Hippocampal formation (tissue), 2 donors: ENCODE measurements at places on chromosomes 5 and 9.

DNA sequence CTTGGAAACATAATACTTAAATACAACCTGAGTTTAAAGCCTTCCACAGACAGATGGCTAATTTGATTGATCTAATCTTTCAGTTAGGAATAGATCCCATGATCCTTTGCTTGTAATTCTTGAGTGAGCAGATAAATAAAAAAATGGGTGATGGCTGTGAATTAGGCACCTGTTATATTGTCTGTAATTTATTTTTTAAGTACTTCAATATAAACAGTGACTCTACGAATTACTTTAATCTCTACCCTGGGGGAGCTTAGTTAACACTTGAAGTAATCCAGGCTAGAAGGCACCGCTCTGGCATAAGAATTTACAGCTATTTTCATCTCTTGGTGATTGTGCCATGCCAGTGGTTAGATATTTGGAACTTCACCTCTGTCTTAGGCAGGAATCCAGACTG, 9.0 kb downstream of the EGFLAM start:
- no peak for DNase-seq

GRCh38 chr9:95266649-95267048, 50.9 kb downstream of the FANCC start:
- DNase-seq, result no peak

- DNase-seq, result peak; percentile 22
Measured at GRCh38 chr9:89358985-89359384, 40.7 kb downstream of the SECISBP2 start.

DNA sequence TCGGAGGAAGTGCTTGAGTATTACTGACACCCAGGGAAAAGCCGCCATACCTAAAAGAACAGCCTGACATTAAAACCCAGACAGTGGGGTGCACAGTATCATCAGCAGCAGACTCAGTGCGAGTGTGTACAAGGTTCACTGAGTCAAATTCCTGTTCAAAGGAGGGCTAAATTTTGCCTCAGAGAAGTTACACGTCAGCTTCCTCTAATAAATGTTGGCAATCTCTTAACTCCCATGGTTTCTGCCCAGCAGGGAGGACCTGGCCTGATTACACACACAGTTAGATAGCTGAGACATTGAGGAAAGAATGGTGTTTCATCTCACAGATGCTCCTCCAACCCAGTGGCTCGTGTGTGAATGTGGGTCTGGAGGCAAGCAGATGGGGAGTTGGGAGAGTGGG, 38.2 kb downstream of the NIPSNAP3B start:
- DNase-seq, result no peak

DNA sequence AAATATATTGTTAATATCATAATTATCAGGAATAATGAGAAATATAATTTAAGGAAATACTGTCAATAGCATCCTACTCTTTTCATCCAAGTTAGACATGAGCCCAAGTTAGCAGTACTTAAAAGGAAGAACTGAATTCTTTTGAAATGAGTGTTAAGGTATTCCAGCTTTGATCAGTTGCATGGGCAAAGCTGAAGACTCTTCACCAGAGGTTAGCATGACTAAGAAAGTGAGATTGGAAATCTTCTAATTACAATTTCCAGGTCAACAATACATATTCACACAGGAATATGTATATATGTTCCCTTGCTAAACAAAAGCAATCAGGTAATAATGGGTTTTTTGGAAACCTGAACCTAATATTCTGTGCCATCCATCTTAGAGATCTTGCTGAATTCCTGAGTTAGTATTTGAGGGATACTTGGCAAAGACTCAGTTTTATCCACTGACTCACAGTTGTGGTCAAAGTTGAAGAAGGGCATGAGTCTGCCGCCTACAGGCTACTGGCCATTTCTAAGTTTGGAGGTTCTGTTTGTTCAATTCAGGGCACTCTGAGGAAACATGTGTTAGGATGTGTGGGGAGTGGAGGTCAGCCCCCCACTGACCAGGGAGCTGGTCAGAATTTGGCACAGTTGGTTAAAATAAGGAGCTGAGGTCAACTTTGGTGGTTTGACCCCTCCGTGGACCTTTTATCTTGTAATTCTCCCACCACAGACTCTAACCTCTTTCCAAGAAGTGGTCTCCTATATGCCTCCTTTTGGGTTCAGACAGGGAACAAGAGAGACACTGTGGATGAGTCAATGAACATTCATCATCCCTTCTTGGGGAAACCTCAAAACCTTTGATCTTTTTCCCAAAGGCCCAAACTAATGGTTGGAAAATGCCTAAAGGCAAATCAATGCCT, 118.3 kb downstream of the PIK3R1 start:
- DNase-seq, result no peak

- DNase-seq, result no peak
Measured at GRCh38 chr5:145796318-145796717, 38.8 kb downstream of the PRELID2 start.

DNA sequence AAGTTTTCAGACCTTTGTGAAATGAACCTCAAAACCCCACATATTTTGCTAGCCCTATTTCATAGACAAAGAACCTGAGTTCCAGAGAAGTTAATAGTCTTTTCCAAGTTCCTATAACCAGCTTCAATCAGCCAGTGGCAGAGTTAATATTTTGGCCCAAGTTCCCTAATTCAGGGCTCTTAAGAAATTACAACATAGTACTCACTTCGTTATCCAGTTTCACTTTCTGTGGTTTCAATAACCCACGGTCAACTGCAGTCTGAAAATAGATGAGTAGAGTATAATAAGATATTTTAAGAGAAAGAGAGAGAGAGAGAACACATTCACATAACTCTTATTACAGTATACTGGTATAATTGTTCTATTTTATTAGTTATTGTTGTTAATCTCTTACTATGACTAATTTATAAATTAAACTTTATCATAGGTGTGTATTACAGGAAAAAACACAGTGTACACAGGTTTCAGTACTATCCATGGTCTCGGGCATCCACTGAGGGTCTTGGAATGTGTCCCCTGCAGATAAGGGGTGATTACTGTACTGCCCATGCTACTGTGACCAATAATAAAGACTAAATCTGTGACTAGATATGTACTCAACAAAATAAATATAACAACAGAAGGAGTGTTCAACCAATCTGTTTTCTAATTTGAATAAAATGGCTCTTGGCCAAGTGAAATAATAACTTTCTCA, 9.3 kb upstream of the MYOT start:
- DNase-seq, result no peak

- DNase-seq, result no peak
Measured at GRCh38 chr9:36486933-36487481, 85.7 kb upstream of the MELK start.

DNA sequence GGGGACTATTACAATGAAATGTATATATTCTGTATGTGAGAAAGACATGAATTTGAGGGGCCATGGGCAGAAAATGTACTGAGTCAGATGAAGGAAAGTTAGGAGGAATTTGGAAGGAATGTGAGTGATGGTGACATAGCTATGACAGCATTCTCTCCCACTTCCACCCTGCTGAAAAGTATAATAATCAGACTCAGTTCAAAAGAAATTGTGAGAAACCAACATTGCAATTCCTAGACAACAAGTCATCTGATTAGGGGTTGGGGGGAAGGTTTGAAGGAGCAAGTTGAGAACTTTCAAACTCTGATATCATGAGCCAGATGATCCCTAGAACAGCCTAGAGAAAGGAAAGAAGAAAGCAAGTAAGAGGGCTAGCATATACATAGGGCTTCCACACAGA, 370.6 kb downstream of the DMRTA1 start:
- DNase-seq, result no peak

DNA sequence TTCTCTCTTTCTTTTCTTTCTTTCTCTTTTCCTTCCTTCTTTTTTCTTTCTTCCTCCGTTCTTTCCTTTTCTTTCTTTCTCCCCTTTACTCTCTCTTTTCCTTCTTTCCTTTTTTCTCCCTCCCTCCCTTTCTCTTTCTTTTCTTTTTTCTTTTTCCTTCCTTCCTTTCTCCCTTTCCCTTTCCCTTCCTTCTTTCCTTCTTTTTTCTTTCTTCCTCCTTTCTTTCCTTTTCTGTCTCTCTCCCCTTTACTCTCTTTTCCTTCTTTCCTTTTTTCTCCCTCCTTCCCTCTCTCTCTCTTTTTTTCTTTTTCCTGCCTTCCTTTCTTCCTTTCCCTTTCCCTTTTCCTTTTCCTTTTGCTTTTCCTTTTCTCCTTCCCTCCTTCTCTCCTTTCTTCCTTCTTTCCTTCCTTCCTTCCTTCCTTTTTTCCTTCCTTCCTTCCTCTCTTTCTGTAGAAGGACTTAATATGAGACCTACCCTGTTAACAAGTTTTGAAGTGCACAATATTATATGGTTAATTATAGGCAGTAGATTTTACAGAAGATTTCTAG, 142.7 kb upstream of the CD180 start:
- no peak for DNase-seq

- peak; percentile 74 for DNase-seq
Measured at GRCh38 chr9:126301985-126302603, 24.5 kb upstream of the MVB12B start.

- peak; percentile 7 for DNase-seq
Measured at GRCh38 chr9:37324691-37325490, 97.6 kb upstream of the GRHPR start.

DNA sequence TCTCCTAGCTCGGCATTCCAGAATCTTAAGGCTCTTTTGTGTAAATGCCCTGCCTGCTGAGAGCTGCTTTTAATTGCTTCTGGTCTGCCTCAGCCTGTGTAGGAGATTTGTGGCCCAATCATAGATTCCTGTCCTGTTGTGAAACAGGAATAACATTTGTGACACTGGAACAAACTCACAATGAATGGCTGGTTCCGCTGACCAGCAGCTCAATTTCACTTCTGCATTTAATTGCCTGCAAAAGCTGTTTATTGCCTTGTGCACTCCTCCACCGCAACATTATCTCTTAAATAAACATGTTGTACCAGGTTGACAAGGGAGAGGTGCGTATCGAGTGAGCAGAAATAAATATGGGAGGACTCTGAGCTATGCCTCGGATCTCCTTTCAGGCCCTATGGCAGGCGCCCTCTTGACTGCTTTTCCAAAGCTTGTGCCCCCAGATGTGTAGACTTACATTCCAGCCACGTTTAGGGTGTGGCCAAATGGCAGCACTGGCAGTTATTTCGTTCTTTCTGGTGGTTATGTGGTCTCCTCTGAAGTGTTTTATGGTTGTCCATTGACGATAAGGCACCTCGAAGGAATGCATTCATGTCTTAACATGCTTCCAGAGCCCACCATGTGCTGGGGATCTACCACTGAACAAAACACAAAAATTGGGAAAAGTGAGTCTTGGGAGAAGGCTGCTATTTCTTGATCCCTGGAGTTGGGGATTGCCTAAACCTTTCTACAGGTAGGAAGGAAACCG, 58.1 kb downstream of the DMRT1 start:
- DNase-seq, result peak; percentile 25

GRCh38 chr5:173065155-173065554, 9.0 kb downstream of the CREBRF start:
- no peak for DNase-seq

- DNase-seq, result no peak
Measured at GRCh38 chr9:35636135-35636876, 14.4 kb downstream of the SIT1 start.

GRCh38 chr5:57987552-57987951, 472.3 kb downstream of the PLK2 start:
- no peak for DNase-seq

GRCh38 chr9:115997923-115998322, 155.7 kb upstream of the PAPPA start:
- no peak for DNase-seq

GRCh38 chr5:43371821-43372220, 40.4 kb downstream of the CCL28 start:
- DNase-seq, result no peak
